ENCODE measurements at places on chromosomes 2 and 18. TPM values are rescaled to one million over a fixed set of nuclear protein-coding genes. Genes with fewer than 3 reads are reported as not detected.

HRH4 gene
- not detected for total RNA-seq

AQP12B gene
- not detected for total RNA-seq

UBXN4 gene
- total RNA-seq, result 77.2 TPM

DNA sequence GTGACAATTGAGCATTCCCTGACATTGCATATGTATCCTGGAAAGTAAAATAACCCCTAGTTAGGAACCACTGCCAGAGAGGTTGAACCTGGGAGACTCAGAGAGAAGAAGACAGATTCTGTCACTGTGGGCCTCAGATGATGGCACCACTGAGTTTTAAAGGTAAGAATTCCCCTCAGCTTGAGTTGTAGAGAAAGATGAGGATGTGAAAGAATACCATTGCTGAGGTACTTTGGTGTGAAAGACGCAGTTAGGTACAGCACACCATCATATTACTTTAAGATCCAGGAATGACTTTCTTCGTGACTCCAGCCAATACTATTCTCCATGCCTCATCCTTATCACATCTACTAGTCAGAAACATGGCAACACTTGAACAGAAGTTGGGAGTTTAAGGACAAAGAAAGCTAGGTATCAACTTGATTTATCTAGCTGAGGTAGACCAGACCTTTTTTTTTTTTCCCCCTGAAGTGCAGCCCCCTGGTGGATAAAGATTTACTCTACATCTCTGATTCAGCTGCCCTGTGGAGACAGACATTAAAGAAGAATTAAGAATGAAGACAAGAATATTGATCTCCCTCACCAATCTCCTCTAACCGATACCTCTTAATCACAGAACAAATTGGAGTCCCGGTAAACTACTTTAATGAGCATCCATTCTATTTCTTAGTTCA is 630.5 kb upstream of the FANCL start:
- no peak for DNase-seq

DNA sequence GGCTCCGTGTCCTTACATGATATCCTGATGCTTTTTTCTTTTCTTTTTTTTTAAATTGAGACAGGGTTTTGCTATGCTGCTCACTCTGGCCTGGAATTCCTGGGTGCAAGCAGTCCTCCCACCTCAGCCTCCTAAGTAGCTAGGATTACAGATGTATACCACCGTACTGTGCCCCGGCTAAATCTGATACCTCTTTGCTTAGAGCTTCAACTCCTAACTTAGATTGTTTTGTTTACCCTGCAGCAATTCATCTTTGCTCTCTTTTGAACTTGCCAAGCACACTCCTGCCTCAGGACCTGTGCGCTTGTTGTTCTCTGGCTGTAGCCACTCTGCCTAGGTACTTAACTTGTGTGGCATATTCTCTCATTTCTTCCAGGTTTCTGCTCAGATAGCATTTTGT is 24.5 kb downstream of the RAB10 start:
- DNase-seq, result no peak

DNA sequence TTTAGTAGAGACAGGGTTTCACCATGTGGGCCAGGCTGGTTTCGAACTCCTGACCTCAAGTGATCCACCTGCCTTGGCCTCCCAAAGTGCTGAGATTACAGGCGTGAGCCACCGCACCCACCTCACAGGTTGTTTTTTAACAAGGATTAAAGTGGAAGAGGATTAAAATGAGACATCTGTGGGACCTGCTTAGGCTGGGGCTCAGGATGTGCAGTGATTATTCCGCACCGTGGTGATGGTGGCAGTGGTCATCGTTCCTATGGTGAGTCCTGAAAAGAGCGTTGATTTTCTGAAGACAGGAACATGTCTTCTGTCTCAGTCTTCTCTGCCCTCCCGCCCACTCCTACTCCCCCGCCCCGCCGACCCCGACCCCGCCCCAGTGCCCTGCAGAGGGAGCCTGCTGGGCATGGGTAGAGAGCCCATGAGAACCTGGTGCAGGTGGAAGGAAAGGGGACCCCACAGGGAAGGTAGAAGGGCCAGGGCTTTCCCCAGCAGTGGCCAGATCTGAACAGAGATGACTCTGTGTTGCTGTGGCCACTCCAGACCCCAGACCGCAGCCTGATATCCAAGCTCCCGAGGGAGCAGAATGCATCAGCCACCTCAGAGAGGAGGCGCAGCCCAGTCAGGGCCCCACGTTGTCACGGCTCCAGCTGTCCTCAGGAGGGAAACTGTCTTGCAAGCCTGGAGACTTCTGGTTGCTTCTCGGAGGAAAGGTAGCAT is 34.5 kb upstream of the FOSL2 start:
- no peak for DNase-seq

- no peak for DNase-seq
Observed at GRCh38 chr2:76829374-76830234, 692.6 kb downstream of the LRRTM4 start.

GRCh38 chr2:122980671-122981070 is 1044.4 kb upstream of the CNTNAP5 start:
- peak; percentile 54 for DNase-seq

CYTIP gene
- 1.5 TPM for total RNA-seq

DNA sequence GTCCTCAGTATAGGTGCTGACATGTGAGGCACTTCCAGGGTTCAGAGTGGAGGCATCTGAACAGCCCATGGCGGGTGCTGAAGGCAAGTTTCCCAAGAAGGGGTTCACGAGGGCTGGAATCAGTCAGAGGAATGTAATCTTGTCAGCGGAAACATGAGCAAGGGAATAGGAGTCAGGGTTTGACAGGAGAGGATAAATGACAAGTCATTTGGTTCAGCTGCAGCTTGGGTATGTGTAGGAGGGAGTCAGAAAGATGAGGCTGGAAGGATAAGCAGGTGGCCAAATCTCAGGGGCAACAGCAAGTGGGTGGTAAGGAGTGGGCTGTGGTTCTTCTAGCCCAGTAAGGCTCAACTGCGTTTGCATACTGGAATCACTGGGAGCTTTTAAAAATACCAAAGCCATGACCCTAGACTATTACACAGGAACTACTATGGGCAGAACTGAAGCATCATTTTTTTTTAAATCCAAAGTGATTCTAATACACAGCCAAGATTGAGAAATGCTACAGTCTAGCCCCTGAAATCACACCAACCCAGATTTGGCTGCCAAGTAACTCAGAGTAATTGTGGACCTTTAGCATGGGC is 41.8 kb upstream of the NAB1 start:
- DNase-seq, result peak; percentile 14

GRCh38 chr2:157443795-157444640 is at the start of gene CYTIP:
Gene CYTIP, minus strand, starts transcription at chr2:157444089. Its CDS starts 69 bp downstream, at chr2:157444020.
- no peak for DNase-seq

- DNase-seq, result no peak
Observed at GRCh38 chr2:201313362-201313761, 43.8 kb downstream of the FLACC1 start.

DNA sequence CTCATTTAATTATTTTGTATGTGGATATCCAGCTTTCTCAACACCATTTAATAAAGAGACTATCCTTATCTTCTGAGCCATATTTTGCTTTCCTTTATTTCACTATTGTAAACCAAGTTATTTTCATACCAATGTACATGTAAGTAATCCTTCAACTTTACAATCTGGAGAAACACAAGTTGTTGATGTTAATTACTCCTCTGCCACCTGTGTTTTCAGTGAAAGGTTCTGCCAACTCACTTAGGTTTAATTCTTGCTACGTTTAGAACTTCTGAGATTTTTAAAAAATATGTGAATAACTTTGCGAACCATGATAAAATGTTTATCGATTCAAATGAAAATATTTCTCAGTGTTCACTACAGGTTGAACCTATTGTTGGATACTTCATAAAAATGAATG is 244.4 kb downstream of the CDH7 start:
- DNase-seq, result no peak

DNA sequence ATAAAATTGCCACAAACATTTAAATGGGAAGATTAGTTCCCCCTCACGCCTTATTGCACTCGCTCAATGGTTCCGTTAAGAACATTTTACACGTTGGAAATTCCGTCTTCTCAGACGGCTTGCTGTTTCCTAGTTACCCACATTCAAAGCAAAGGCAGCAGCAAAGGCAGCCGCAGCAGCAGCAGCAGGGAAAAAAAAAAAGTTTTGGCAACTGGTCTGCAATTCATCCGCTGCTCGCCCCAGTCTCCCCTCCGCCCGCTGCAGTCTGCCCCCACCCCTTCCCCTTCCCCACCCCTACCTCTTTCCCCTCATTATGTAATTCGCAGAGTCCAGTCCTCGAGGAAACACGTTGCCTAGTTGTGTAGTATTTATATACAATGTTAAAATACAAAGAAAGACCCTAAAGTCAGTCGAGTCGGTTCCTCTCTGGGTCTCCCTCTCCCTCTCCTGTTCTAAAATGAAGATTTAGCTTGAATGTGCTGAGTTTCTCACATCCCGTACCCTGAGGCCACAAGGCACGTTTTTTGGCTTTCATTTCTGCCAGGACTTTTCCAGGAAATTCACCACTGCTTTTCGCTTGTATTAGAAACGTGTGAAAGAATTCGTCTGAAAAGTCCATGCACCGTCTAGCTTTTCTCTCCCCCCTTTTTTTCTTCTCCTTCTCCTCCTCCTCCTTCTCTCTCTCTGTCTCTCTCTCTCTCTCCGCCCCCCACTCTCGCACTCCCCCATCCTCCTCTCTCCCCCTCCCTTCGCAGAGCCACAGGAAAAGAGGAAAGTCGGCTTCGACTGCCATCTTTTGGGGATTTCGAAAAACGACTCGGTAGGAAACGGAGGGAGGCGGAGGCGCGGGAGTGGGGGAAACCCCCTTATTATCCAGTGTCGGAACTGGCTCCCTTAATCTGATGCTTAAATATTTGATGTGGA is 140.0 kb downstream of the MEIS1 start:
- peak; percentile 27 for DNase-seq

DNA sequence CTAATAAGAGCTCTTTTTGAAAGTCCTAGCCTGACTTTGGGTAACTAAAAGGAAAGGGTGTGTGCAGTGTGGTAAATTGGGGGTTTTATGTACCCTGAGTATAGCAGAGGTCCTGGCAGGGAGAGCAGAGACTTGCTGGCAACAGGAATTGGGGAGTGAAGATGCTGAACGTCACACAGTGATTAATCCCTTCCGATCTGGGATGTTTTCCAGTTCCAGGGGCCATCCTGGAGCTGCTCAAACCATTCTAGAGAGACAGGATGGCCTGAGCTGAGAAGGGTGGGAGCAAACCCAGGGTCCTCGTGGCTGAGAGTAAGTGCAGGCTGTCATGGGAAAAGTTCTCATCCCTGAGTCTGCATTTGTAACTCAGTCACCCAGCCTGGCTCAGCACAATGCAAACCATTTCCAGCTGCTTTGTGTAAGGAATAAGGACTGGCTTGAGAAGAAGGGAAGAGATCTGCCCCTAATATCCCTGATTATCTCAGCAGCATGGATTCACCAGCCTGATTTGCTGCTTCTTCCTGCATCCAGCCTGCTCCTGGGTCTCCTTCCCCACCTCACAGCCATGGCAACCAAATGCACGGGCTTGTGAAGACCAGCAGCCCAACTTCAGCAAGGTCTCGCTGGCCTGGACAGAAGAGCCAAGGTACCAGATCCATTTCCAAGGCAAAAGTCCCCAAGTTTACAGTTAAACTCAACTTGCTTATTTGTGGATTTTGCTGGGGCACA is 47.1 kb upstream of the CELF4 start:
- no peak for DNase-seq

OR6B2 gene
- total RNA-seq, result not detected

Data from heart right ventricle (tissue), 16 donors.